ENCODE measurements at places on chromosomes 1 and 21.

GRCh38 chr1:225777058-225777582 is 506 bp upstream of the SRP9 start:
- no peak for DNase-seq

GRCh38 chr1:151953409-151954094 is 40.1 kb downstream of the S100A10 start:
- no peak for DNase-seq

GRCh38 chr21:41750051-41750450 is 16.8 kb downstream of the RIPK4 start:
- peak; percentile 63 for DNase-seq

- no peak for DNase-seq
Measured at GRCh38 chr1:209751627-209752231, 4.1 kb upstream of the TRAF3IP3 start.

DNA sequence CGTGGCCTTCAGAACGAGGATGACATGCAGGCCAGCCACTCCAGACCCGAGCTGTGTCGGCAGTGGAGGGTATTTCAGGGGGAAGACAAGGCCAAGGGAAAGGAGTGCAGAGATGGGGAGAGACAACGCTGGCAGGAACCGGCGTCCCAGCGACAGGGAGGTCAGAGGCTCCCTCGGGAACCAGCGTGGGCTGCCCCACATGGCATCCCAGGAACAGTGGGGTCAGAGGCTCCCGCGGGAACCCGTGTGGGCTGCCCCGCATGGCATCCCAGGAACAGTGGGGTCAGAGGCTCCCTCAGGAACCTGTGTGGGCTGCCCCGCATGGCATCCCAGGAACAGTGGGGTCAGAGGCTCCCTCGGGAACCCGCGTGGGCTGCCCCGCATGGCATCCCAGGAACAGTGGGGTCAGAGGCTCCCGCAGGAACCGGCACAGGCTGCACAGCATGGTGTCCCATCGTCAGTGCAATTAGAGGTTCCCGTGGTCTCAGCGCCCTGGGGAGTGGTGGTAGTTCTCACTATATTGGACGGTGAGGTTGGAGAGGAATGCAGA is 43.0 kb downstream of the SLC19A1 start:
- DNase-seq = peak; percentile 34

DNA sequence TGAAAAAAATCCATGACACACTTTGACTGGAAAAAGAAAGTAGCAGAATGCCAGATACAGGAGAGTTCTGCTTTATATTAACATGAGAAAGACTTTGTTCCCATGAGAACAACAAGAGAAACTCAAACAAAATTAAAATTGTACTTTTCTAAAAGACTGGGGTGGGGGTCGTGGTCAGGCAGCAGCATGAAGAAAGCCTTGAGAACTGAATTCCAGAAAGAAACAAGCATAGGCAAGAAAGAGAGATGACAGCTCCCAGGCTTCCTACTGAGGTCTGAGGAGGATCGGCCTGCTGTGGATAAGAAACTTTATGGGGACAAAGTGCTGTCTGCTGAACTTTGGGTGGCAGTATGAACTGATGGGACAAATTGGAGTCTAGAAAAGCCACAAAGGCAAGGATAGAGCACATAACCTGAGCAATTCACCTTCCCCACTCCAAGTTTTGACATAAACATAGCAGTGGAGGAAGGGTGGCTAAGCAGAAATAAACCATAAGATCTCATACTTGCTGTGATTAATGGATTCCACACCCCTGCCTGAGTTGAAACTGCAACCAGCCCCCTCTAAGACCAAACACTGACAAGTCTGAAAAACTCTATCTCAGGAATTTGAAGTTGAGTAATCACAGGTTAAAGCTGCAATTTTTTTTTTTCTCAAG is 43.7 kb downstream of the COL6A1 start:
- no peak for DNase-seq
